ENCODE measurements at places on chromosomes 4 and X. TPM values are rescaled to one million over a fixed set of nuclear protein-coding genes. Genes with fewer than 3 reads are reported as not detected.

DNA sequence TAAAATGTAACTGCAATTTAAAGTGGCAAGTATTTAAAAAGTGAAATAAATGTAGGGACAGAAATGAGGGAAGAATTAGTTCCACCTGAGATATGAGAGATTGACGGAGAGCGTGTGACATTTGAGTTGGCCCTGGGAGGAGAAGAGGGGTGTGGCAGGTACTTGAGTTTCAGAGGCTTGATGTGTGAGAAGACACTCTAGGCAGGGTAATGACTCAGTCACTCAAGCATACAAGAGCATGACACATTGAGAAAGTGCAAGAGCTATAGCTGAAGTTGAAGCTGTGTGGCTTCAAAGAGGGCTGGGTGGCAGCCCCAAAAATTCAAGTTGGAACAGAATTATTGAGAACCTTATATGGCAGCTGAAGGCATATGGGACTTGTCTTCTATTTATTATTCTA lies 420.5 kb downstream of the SLITRK2 start:
- no peak for DNase-seq

DNA sequence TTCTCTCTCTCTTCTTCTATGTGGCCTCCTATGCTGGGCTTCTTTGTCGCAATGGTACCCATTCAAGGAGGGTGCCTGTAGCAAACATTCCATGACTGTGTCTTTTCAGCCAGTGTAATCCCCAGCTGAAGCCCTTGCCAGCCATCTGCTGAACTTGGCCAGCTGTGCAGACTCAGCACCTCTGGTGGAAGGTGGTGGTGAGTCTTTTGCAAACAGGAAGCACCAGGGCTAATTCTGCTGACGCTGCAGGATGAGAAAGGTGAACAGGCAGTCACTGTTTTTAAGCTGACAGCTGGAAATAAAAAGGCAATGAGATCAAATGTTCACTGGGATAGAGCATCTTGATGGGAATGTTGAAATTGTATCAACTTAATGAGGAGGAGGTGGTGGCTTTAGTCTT lies 298.7 kb upstream of the CLNK start:
- no peak for DNase-seq

DNA sequence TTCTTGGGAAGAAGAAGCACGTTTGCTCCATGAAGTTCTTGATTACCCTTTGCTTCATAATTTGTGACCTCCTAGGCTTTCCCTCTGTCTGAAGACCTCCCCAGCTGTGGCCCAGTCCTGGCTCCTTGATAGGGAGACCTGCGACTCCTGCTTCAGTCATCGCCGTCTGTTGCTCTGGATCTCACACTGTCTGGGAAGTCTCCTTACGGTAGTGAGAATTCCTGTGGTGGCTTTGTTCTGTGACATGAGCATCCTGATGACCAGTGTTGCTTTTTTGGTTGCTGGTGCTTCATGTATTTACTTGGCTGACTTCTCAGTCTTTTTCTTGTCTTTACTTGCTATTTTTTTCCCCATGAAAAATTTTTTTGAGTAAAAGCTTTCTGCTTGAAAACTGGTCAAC lies 44.2 kb downstream of the JADE1 start:
- DNase-seq: no peak

NDP gene
- not detected for total RNA-seq

- DNase-seq: peak; percentile 52
These were observed 43.3 kb upstream of the FBXW7 start for GRCh38 chr4:152579107-152579764.

CYTL1 gene
- total RNA-seq: not detected

- DNase-seq: no peak
These were observed 413 bp downstream of the PDK3 start for GRCh38 chrX:24465532-24465865.

- no peak for DNase-seq
These were observed 48.7 kb downstream of the CLOCK start for GRCh38 chr4:55498051-55498450.

DNA sequence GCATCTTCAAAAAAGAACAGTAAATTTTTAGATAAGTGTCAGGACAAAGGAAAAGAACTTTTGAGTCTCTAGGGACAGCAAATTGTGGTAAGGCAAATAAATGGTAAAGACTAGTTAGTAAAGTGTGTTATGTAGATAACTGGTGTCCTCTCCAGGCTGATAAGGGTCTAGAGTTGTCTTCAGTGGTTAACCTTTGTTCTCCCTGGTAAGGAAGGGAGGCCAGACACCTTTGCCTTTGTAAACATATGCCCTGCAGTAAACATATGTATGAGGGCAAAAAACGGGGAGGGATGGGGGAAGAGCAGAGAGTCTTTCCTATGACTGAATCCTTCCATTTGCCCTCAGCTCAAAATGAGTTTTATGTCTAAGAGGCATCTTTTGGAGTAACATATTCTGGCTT lies 384.6 kb downstream of the HNRNPD start:
- no peak for DNase-seq

DNA sequence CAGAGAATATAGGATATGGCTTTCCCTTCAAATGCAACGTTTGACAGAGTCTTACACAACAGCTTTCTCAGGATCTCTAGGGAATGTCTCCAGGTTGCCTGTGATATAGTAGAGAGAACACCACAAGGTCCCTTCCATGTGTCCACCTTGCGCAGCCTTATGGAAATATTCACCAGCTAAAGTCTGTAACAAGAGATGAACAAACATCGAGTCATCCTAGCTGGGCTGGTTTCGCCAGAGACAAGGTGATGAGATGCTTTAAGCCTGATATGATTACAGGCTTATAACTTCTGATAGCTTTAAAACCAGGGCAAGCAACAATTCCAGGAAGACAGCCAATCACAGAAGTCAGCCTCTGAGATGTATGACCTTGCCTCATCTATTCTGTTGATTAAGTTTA lies 83.8 kb downstream of the SEL1L3 start:
- no peak for DNase-seq

GRCh38 chrX:70476934-70477733 lies 32.5 kb downstream of the DLG3 start:
- no peak for DNase-seq

DNA sequence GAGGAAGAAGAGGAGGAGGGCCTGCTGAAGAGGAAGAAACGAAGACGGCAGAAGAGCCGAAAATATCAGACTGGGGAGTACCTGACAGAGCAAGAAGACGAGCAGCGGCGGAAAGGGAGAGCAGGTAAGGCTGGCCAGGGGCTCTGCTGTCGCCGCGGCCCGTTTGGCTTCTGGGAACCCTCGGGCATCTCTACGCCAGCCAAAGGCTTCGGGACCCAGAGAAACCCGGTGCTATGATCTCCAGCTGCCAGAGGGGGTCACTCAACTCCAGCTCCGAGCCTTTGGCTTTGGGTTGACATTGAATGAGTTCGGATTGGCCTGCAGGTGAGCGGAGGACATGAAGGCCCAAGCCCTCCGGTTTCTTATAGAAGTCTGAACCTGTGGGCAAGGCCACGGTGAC lies 42.8 kb downstream of the BCORL1 start:
- DNase-seq: no peak

NHS gene
- total RNA-seq: 0.10 TPM

USP17L12 gene
- not detected for total RNA-seq

- no peak for DNase-seq
These were observed 205.7 kb downstream of the CAMK2D start for GRCh38 chr4:113555868-113556267.

GRCh38 chrX:39196192-39197102 lies 395.2 kb downstream of the MID1IP1 start:
- DNase-seq: no peak

TMEM35A gene
- not detected for total RNA-seq

Measured in left lobe of liver (tissue), 2 donors.